Activated effector memory CD4-positive, alpha-beta T cell treated with Interleukin-2 at 50 U/mL for 16 hours (primary cell): ENCODE measurements at places on chromosomes 1 and 21.

DNA sequence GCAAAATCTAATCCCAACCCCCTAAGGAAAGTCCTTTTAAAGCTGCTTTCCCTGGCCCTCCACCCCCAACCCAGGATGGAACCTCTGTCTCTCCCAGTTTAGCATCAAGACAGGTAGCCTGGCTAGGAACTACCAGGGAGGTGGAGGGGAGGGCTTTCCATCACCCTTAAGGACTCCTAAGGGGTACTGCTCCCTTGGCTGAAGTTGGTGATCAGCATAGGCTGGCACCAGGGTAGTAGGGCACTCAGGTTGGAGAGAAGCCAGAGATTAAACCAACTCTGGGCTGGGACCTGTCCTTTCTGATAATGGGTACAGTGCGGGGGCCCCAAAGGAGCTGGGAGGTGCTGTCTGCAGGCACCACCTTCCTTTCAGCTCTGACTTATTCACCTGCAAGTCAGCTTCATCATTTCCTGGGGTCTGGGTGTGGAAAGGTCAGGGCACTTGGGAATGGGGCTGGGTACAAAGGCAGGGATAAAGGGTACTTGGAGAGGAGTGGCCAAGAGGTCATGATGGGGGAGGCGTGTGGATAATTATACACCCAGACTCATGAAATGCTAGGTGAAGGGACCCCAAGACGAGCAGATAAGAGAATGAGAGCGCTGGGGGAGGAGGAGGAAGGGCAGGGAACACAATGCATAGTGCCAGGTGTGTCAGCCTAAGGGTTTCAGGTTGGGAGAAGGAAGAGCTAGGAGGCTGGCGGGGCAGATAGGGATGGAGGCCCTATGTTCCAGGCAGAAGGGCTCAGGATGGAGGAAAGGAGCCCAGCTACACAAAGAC lies 1.2 kb downstream of the ARHGEF2 start:
- DNase-seq = no peak

- DNase-seq = no peak
These were observed 6.4 kb downstream of the PLPPR4 start for GRCh38 chr1:99270646-99271045.

GRCh38 chr1:112599477-112599876 lies 19.5 kb downstream of the ST7L start:
- no peak for DNase-seq

DNA sequence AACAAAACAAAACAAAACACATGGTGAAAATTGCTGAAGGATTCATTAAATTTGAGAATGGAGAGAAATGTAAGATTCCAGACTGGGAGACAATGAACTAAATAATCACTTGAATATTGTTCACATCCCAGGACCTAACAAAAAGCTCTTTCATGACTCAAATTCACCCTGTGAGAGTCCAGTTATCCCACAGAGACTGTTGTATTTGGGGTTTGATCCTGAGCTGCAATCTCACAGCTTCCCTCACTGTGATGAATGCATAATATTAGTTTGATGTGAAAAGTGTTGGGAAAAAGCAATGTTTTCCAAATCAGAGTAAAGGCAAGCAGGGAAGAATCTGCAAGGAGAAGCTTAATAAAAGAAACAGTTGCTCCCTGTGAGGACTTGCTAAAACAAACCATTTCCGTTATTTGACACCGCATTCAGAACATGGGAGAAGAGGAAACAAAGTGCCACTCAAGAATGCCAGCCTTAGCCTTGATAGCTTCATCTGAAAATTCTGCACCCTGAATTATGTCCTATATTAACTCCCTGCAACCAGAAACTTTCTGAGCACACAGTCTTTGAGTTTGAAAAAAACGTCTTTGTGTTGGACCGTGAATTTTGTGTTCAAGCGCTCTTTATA lies 208.8 kb downstream of the DAB1 start:
- no peak for DNase-seq
